ENCODE measurements at places on chromosomes 5 and 9.
A peak's percentile ranks its signal among the peaks of the same experiment; 100 is the strongest.

- DNase-seq: no peak
Observed at GRCh38 chr9:33133186-33133585, 34.0 kb downstream of the B4GALT1 start.

DNA sequence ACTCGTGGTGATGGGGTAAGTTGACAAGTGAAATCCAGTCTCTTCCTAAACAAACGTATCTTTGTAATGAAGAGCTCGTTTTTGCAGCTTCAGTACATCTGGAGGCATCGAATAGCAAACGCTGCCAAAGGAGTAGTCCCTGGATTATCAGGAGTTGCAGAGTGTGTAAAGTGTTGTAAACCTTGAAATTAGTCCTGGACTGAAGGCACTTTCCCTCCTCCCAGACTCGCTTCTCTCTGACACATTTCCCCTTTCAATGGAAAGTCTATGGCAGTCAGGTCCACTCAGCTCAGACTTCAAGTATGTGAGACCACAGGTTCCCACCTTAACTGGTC, 1.5 kb upstream of the PBX3 start:
- DNase-seq: no peak

DNA sequence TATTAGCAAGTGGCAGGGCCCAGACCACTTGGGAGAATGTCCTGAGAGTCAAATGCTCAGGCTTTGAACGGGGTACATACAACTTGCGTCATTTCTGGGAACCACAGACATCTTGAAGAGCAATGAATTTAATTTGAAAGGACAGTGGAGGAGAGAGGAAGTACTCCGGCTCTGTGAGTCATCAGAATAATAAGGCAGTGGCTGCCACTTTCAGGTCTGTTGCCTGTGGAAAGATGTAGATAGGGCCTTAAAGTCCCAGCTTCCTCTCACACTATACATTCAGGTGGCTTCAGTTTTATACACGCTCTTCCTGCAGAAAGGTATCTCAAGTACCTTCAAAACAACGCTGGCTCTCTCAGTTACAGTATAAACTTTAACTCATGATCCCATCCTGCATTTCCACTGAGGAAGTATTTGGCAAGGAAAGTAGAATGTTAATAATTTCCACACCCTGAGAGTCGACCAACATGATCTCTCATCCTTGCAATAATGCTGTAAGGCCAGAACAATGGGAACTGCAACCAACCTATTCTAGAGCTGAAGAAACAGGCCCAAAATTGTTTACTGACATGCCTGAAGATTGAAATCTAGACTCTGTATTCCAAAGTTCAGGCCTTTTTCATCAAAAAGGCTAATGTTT, 6.8 kb upstream of the PRUNE2 start:
- peak; percentile 15 for DNase-seq

- peak; percentile 29 for DNase-seq
Observed at GRCh38 chr5:108747774-108748400, at the start of gene FER. Gene FER, plus strand, starts transcription at chr5:108747897. Its CDS starts 50,286 bp downstream, at chr5:108798183.

GRCh38 chr5:29261213-29261612, 1932.3 kb upstream of the CDH6 start:
- DNase-seq: no peak

- no peak for DNase-seq
Observed at GRCh38 chr5:52995095-52995494, 5.9 kb downstream of the ITGA2 start.

- DNase-seq: no peak
Observed at GRCh38 chr9:34384368-34385165, 7.9 kb upstream of the MYORG start.

DNA sequence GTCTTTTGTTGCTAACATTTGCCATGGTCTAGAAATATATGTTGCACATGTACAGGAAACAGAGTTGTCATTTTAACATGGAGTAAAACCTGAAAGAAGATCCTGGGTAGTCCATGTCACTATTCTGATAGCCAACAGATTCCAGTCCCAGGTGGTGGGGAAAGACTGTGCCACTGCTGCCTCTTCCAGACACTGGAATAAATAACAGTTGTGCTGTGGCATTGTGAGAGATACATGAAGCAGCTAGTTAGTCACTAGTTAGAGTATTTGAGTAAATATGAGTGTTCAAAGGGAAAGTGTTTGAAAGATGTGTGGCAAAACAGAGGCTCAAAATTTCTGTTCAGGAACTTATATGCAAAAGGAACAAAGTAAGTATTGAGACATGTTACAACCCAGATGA, 1408.3 kb downstream of the EFNA5 start:
- no peak for DNase-seq

DNA sequence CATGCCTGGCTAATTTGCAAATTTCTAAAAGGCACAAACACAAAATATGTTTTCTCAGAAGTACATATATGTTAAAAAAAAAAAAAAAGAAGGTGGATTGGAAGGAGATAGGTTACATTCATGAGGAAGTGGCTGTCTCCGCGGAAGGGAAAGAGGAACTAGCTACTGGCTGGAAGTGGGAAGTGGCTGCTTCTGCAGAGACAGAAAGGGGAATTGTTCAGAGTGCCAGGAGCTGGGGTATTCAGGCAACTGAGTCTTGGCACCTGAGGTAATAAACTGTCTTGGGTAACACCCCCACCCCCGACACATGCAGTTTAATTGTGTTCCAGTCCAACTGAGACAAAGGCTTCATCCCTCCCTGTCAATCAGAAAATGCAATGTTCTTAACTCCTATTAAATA, 45.6 kb downstream of the S1PR3 start:
- no peak for DNase-seq

- DNase-seq: no peak
Observed at GRCh38 chr5:131787736-131788135, 9.1 kb downstream of the FNIP1 start.

GRCh38 chr5:162230348-162230747, 162.8 kb downstream of the GABRG2 start:
- no peak for DNase-seq

Data from cerebellum (tissue), 4 donors.